Colonic mucosa (tissue), 4 donors: ENCODE measurements at places on chromosomes 4 and X. TPM values are rescaled to one million over a fixed set of nuclear protein-coding genes. Genes with fewer than 3 reads are reported as not detected.
A peak's percentile ranks its signal among the peaks of the same experiment; 100 is the strongest.

The CPE gene
- total RNA-seq: 49.6 TPM

DNA sequence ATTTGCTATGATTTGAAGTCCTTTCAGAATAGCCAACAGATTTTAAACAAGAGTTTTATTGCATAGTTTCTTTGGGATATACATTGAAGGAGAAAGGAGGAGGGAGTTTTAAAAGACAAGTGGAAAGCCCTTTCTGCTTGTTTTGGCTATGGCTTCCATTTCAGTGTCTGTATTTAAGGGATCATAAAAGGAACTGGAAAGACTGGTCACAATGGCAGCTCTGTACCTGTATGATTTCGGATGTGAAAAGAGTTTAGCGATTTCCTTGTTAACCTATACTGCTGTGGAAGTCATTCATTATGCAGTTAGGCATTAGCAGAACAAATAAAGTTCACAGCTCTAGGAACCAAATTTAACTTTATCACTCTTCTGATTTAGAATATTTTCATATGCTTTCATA, 60.7 kb downstream of the TET2 start:
- no peaks in the 10 kb centered on the region for H3K4me1 ChIP-seq
- no peaks in the 10 kb centered on the region for H3K36me3 ChIP-seq
- no peak overlapping the region for H3K27ac ChIP-seq
- H3K4me3 ChIP-seq: no peak overlapping the region
- H3K27me3 ChIP-seq: no peaks in the 10 kb centered on the region

DNA sequence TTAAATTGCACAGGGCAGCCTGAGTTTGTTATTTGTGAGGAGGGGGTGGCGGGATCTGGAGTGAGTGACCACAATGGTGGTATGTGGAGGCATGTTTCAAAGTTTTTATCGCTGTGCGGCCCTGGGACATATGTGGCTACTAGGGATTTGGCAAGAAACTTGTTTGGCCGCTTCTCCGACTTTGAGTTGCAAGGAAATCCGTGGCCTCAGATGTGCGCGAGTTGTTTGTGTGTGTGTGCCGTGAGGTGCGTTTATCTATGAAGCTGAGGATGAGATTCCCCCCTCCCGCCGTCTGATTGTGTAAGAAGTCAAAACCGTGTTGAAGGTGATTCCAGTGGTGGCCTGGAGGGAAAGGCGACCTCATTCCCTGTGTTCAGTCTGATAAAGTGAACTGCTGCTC, 1.4 kb downstream of the JADE3 start:
- no peaks in the 10 kb centered on the region for H3K27me3 ChIP-seq
- peak; percentile 18 for DNase-seq
- no peaks in the 10 kb centered on the region for H3K4me1 ChIP-seq
- H3K27ac ChIP-seq: no peak overlapping the region
- peak overlapping the region; percentile 66 for H3K4me3 ChIP-seq

DNA sequence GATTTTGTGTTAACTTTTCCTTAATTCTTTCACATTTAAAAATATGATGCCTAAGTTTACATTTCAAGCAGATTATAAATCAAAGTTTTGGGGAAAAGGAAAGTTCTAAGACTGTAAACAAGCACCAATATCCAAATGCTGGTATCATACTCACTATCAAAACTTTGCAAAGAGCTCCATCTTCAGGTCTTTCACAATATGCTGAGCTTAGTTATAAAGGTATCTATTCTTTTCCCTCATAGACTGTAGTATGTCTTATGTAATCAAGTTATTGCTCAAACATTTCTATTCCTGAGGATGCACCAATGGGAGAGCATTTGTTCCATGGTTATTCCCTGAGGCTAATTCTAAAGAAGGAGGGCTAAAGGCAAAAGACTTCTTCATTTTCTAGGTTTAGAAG, 207.9 kb upstream of the FAM241A start:
- no peaks in the 10 kb centered on the region for H3K4me1 ChIP-seq
- H3K4me3 ChIP-seq: no peak overlapping the region
- H3K27ac ChIP-seq: no peak overlapping the region
- no peaks in the 10 kb centered on the region for H3K36me3 ChIP-seq
- DNase-seq: no peak
- no peaks in the 10 kb centered on the region for H3K27me3 ChIP-seq

DNA sequence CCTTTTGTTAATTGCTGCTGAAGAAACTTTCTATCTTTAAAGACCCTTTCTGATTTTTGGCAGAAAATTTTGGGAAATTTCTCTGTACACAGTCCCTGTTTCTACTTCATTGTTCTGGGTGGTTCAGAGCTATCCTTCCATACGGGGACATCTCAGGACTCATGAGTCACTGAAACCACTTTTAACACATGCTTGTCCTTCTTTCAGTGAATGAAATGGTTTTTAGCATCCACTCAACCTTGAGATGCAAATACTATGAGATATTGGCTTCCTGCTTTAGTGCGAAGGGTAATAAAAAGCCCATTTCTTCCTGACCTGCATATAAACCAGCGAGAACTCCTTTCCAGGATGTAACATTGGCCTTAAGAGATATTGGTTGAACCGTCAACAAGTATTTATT, 158.0 kb downstream of the REPS2 start:
- no peaks in the 10 kb centered on the region for H3K36me3 ChIP-seq
- no peaks in the 10 kb centered on the region for H3K27me3 ChIP-seq
- H3K27ac ChIP-seq: no peak overlapping the region
- no peaks in the 10 kb centered on the region for H3K4me1 ChIP-seq

- no peak overlapping the region for H3K27ac ChIP-seq
- H3K36me3 ChIP-seq: no peaks in the 10 kb centered on the region
- no peak for DNase-seq
- no peak overlapping the region for H3K4me3 ChIP-seq
- no peaks in the 10 kb centered on the region for H3K4me1 ChIP-seq
These were observed 664.7 kb upstream of the FAM241A start for GRCh38 chr4:111480510-111480909.

DNA sequence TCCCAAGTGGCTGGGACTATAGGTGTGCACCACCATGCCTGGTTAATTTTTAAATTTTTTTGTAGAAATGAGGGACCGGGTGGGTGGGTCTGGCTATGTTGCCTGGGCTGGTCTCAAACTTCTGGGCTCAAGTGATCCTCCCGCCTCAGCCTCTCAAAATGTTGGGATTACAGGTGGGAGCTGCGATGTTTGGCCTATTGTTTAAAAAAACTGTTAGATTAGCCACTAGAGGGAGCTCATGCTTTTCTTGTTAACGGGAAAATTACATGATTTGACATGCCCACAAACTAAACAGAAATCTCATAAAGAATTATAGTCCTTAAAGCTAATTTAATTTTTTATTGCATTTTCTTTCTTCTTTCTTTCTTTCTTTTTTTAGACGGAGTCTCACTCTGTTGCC, 5.0 kb upstream of the SDAD1 start:
- H3K4me1 ChIP-seq: peaks cover 3% of the 10 kb centered on the region
- no peak overlapping the region for H3K4me3 ChIP-seq
- no peaks in the 10 kb centered on the region for H3K36me3 ChIP-seq
